ENCODE measurements at places on chromosomes 4 and X. TPM values are rescaled to one million over a fixed set of nuclear protein-coding genes. Genes with fewer than 3 reads are reported as not detected.

- no peak for DNase-seq
Observed at GRCh38 chr4:93466446-93466845, 362.1 kb upstream of the ATOH1 start.

SYTL4 gene
- total RNA-seq, result 7.4 TPM

DNA sequence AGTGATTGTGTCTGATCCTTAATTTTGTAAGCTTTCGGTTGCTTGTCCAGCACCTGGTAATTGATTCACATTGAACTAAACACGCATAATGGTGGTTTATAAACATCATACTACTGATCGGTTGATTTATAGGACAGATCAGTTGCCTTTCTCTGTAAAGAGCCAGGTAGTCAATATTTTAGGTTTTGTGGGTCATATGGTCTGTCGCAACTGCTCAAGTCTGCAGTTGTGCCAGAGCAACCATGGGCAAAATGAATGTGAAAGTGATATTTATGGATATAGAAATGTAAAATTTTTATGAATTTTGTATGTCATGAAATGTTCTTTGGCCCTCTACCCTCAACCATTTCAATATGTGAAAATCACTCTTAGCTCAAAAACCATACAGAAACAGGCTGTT lies 8.9 kb downstream of the JADE1 start:
- no peak for DNase-seq

DNA sequence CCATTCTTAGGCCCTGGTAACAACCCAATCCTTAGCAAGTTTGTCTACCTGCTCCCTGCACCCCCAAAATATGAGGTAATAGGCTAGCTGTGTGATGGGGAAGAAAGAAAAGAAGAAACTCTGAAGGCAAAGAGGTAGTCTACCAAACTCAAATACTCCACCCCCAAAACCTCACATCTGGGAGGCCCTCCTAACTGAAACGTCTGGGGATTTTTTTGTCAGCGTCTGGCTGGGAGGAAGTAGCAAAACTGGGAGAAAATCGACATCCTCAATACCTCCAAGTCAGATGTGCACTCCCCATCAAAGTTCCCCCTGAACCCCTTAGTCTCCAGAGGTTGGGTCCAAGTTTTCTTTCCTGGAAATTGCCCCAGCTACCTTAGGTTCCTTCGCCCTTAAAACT lies 1.0 kb downstream of the LAMP2 start:
- DNase-seq, result no peak

- DNase-seq, result no peak
Observed at GRCh38 chrX:55167901-55168300, 52.2 kb upstream of the PAGE5 start.

DNA sequence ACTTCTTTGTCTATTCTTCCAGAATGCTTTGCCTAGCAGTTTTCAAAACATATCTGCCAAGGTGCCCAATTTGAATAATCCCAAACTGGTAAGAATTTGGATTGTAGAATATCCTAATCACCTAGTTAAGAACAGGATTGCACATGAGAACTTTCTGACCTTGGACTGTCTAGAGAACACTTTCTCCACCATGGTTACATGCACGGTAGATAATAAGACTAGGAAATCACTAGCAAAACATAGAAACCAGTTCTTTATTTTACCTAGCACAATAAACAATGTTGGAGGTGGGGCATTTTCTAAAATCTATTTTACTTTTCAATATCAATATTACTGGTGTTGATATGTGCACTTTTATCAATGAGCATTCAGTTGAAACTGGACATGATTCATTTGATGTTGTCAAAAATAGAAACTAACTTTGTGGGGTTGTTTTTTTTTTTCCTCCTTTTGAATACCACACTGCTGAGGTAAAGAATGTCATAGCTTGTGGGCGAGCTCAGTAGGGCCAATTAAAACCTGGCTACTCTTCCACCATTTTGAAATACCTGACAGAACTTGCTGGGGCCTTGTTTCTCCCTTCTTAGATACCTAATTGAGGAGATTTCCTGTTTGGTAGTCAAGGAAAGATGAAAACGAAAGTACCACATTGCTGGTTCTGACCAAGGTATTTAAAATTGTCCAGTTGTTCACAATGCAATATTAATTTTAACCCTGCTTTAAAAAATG lies 10.4 kb downstream of the MID1IP1 start:
- no peak for DNase-seq

- no peak for DNase-seq
Observed at GRCh38 chr4:138972956-138973801, 42.4 kb upstream of the NOCT start.

DNA sequence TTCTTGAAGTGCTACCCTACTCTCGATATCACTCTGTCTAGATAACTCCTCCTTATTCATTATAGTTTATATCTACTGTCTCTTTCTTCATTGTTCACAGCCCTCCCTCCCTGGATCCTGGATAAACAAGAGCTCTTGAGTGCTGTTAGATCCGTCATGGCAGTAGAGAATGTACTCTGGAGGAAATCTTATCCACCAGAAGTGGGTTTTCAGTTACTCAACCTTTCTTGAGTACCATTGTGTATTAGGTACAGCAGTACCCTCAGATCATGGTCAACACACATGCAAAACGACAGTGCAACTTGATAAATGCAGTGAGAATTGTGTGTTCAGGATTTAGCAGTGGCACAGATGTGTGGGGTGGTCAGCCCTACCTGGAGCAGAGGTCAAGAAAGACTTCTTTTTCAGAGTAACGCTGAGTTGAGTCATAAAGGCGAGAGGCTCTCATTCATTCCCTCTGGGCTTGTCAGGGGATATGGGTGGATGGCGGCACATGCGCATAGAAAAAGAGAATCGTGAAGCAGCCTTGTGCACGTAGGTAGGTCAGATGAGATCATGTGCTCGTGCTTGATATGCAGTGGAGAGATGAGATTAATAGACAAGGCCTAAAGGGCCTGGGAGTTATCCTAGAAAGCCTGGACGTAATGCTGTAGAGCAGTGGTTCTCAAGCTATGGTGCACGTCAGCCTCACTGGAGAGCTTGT lies 89.5 kb downstream of the SNX25 start:
- no peak for DNase-seq

- DNase-seq, result no peak
Observed at GRCh38 chr4:57144466-57144865, 34.3 kb upstream of the IGFBP7 start.

GRCh38 chr4:54958236-54958635 lies 167.2 kb downstream of the KDR start:
- DNase-seq, result no peak

- DNase-seq, result no peak
Observed at GRCh38 chr4:125547836-125548235, 233.1 kb downstream of the FAT4 start.

- DNase-seq, result peak; percentile 61
Observed at GRCh38 chr4:136864604-136865185, 667.6 kb downstream of the PCDH18 start.

- no peak for DNase-seq
Observed at GRCh38 chr4:37662861-37663390, 23.2 kb downstream of the RELL1 start.

- DNase-seq, result no peak
Observed at GRCh38 chr4:3759236-3759635, 6.9 kb upstream of the ADRA2C start.

DNA sequence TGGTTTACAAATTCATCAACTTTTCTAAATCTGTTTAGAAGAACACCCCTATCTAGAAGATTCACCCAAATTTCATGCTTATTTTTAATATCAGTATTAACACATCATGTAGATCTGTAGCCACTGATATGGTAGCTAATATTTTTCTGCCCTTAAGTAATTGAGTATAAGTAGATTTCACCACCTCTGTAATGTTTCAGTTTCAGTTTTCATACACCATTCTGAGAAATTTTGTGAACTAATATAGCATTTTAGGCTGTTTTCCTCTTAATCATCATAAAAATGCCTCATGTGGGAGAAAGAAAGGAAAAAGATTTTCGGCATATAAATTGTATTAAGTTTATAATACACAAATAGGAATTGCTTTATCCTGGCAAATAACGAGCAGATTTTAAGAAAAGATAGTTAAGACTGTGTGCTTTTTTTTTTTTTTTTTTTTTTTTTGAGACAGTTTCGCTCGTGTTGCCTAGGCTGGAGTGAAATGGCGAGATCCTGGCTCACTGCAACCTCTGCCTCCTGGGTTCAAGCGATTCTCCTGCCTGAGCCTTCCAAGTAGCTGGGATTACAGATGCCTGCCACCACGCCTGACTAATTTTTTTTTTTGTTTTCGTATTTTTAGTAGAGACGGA lies 21.4 kb upstream of the RBPJ start:
- no peak for DNase-seq

GRCh38 chr4:11495818-11496217 lies 67.1 kb upstream of the HS3ST1 start:
- no peak for DNase-seq

GRCh38 chrX:14050709-14051108 lies 21.0 kb upstream of the GEMIN8 start:
- no peak for DNase-seq

DNA sequence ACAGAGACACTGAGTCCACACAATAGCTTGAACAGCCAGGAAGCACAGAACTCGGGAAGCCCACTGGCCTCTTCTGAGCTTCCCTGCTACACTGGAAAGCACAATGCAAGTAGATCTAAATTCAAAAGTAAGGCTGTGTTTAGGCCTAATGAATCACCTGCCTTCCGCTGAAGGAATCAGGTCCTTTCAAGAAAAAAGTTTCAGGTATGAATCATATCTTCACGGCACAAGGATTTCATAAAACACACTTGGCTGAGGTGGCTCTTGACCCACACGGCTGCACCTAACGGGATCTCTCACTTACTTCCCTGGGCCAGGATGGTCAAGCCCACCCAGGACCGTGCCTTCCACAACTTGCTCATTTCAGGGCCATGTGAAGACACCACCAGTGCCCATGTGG lies 59.3 kb downstream of the IRF2 start:
- no peak for DNase-seq

TSPAN5 gene
- total RNA-seq, result 3.0 TPM

DNA sequence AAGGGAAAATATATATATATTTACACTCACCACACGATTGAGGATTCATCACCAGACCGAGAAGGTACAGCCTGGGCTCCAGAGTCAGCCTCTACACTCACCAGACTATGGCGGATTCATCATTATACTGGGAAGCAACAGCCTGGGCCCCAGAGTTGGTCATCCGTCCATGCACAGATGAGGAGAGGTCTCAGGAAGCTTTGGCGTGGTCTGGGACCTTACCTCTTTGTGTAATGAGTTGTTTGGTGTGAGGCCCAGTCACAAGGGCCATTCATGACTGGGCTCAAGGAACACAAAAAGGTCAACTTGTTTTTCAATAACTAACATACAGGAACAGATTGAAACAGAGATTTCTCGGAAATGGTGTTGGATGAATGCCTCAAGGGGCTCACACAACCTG lies 926.1 kb downstream of the FAM133A start:
- DNase-seq, result no peak

GRCh38 chr4:123587983-123588494 lies 191.4 kb downstream of the SPRY1 start:
- DNase-seq, result peak; percentile 14

- DNase-seq, result no peak
Observed at GRCh38 chr4:147370881-147371280, 110.0 kb upstream of the EDNRA start.

- peak; percentile 13 for DNase-seq
Observed at GRCh38 chrX:16671005-16671404, 21.0 kb downstream of the S100G start.

GRCh38 chr4:147787204-147787603 lies 55.3 kb downstream of the ARHGAP10 start:
- no peak for DNase-seq

OPRPN gene
- not detected for total RNA-seq

GRCh38 chrX:153763989-153764755 lies at the start of gene PLXNB3:
PLXNB3 (plus strand) TSS chrX:153764249; CDS start chrX:153765536, 1,287 bp downstream.
- peak; percentile 77 for DNase-seq

GABRB1 gene
- total RNA-seq, result not detected

- no peak for DNase-seq
Observed at GRCh38 chr4:128916832-128917231, 107.3 kb downstream of the JADE1 start.

PRKG2 gene
- total RNA-seq, result 3.3 TPM

DGAT2L6 gene
- total RNA-seq, result not detected

- peak; percentile 39 for DNase-seq
Observed at GRCh38 chr4:74794382-74795010, at the start of gene BTC. BTC (minus strand) TSS chr4:74794523; CDS start chr4:74794325, 198 bp downstream.

DNA sequence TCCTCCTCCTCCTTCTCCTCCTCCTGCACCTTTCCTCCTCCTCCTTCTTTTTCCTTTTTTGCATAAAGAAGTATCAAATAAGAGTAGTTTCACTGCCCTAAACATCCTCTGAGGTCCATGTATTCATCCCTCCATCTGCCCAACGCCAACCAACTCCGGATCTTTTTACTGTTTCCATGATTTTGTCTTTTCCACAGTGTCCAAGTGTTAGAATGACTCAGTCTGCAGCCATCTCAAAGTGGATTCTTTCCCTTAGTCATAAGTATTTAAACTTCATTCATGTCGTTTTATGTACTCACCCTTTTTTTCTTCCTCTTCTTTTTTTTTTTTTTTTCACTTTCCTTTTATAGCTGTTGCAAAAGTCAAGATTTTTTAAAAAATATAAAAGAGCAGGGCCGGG lies 12.9 kb downstream of the CSF2RA start:
- DNase-seq, result no peak

DNA sequence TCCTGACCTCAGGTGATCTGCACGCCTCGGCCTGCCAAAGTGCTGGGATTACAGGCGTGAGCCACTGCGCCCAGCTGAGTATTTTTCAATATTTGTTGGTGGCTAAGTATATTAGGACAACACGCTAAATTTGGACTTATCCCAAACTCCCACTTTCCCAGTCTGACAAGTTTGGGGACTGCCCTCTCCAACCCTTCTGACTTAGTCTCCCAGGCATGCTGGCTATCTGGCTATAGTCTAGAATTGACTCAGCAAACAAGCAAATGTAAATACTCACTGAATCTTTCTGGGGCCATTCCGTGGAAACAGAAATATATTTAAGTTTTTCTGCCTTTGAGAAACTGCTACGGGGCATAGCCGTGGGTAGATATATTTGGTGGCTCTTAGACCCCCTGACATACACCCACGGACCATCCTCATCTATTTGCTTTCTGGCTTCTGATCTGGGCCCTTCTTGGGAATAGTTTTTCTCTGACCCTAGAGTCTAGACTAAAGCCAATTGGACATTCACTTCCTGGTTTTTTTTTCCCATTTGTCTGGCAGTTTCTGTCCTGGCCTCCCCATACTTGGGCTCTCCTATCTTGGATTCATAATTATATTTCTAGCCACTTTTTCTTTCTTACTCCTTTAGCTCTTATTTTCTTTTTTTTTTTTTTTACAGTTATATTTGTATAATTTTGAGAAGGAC lies 11.3 kb upstream of the DOCK11 start:
- DNase-seq, result no peak

CLDN34 gene
- total RNA-seq, result not detected

Data from NCI-H460 (cell line).